HFFc6 (cell line): ENCODE measurements at places on chromosomes 4 and X. TPM values are rescaled to one million over a fixed set of nuclear protein-coding genes. Genes with fewer than 3 reads are reported as not detected.

NXF2 gene
- not detected in 3 replicates for total RNA-seq

CXCL5 gene
- 0.13 TPM in 1 of 2 replicates, not detected in the other for total RNA-seq

TRPC3 gene
- total RNA-seq: not detected in 3 replicates

POLN gene
- 1.3 to 3.2 TPM (median 1.9 TPM) in 3 replicates for total RNA-seq

HERC6 gene
- total RNA-seq: 0.44 to 0.72 TPM (median 0.53 TPM) in 3 replicates

FGFR3 gene
- total RNA-seq: 0.48 to 0.76 TPM (median 0.56 TPM) in 3 replicates

SMIM10L2A gene
- total RNA-seq: not detected in 3 replicates

DNA sequence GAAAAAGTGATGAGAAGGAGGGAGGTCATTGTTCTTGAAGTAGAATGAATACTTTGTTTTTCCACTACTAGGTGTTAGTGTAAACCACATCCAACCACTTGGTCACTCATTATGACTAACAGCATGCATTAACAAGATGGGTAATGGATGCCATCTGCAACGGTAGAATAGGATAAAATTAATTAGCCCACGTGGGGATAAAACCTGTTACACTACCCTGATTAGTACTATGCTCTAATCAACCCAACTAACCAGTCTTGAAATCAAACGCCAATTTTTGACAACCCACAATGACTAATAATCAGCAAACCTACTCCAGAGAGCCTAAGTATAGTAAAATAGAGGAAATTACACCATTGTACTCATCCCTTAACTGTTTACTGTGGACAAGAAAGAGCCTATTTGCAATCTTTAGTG, 93.4 kb upstream of the MCF2 start:
- H3K4me3 ChIP-seq: no peak overlapping the region
- no peaks in the 10 kb centered on the region for H3K4me1 ChIP-seq
- H3K36me3 ChIP-seq: peaks cover 6% of the 10 kb centered on the region; the same call in 1 of the 2 replicates
- DNase-seq: no peak
- no peaks in the 10 kb centered on the region for H3K27me3 ChIP-seq

GRCh38 chr4:67616478-67616877, 58.0 kb downstream of the STAP1 start:
- no peaks in the 10 kb centered on the region for H3K27me3 ChIP-seq
- H3K4me1 ChIP-seq: no peaks in the 10 kb centered on the region
- DNase-seq: no peak
- no peak overlapping the region for H3K27ac ChIP-seq
- H3K4me3 ChIP-seq: no peak overlapping the region
- H3K36me3 ChIP-seq: peaks cover 51% of the 10 kb centered on the region

GRCh38 chr4:67604749-67605148, 46.2 kb downstream of the STAP1 start:
- H3K4me1 ChIP-seq: no peaks in the 10 kb centered on the region
- DNase-seq: no peak
- no peak overlapping the region for H3K4me3 ChIP-seq
- H3K27ac ChIP-seq: no peak overlapping the region
- H3K36me3 ChIP-seq: peaks cover 5% of the 10 kb centered on the region; the same call in 1 of the 2 replicates

GRCh38 chrX:3962511-3963311, 249.3 kb upstream of the PRKX start:
- no peak for DNase-seq
- H3K27me3 ChIP-seq: no peaks in the 10 kb centered on the region; the same call in none of the 2 replicates
- peak overlapping the region; percentile 62; the same call in 1 of the 2 replicates for H3K4me3 ChIP-seq
- H3K27ac ChIP-seq: no peak overlapping the region
- H3K4me1 ChIP-seq: peaks cover 7% of the 10 kb centered on the region

DNA sequence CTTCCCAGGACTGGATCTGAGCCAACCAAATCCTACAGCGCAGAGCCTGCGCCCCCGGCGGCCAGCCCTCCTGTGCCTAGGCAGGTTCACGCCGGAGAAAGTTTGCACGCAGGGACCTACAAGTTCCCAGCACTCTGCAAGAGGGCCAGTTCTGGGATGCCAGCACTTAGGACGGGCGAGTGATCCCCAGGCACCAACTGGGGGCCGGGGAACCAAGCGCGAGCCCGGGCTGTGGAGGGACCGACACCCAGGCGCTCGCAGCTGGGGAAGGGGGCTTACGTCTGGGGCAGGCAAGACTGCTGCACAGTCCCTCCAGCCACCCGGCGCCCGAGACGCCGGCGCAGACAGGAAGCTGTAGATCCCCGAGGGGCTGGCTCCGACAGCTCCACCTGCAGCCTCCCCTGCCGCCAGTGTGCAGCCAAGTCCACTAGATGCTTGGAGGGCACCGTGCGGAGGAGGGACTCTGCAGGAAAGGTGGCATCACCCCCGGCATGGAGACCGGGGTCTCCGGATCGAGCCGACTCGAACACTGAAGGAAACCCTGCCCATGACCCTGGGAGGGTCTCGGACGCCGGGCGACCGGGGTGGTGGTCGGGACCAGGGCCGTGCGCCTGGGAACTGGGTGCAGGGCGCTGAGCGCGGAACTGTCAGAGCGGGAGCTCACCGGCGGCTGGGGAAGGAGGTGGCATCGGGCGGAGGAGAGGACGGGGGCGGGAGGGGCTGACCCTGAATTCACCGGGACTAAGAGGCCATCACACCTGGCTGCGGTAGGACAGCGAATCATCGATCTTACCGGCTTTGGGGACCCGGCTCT, 566 bp downstream of the CORIN start:
- peak overlapping the region; percentile 91 for H3K4me3 ChIP-seq
- DNase-seq: no peak
- H3K36me3 ChIP-seq: peaks cover 5% of the 10 kb centered on the region; the same call in 1 of the 2 replicates
- peaks cover 40% of the 10 kb centered on the region for H3K4me1 ChIP-seq
- H3K27ac ChIP-seq: no peak overlapping the region
- peaks cover 4% of the 10 kb centered on the region for H3K27me3 ChIP-seq

- H3K27me3 ChIP-seq: no peaks in the 10 kb centered on the region
- no peaks in the 10 kb centered on the region for H3K4me1 ChIP-seq
- H3K27ac ChIP-seq: no peak overlapping the region
- no peak overlapping the region for H3K4me3 ChIP-seq
Measured at GRCh38 chrX:127038065-127038464, 218.5 kb downstream of the PRR32 start.

- H3K27ac ChIP-seq: no peak overlapping the region
- H3K27me3 ChIP-seq: no peaks in the 10 kb centered on the region
- H3K4me1 ChIP-seq: no peaks in the 10 kb centered on the region
- H3K4me3 ChIP-seq: no peak overlapping the region
Measured at GRCh38 chr4:117577686-117578311, 456.5 kb upstream of the NDST3 start.

DNA sequence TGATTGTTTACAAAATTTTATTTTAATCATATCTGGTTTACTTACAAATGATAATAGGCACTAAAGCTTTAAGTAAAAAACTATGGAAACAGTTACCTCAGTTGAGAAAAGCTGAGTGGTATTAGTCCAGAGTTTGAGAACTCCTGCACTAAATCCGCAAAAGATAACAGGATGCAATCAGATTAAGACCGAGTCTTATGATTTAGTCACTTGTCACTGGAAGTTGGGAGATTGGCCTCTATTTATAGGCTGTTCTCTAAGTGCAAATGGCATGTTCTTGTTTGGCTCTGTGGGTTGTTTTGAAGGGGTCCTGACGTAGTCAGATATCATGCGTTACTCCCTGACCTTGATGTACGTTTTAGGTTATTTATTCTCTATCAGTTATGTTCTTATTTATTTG, 6.3 kb downstream of the GPAT3 start:
- no peak for DNase-seq
- H3K36me3 ChIP-seq: no peaks in the 10 kb centered on the region
- no peak overlapping the region for H3K4me3 ChIP-seq
- H3K27me3 ChIP-seq: peaks cover 2% of the 10 kb centered on the region; the same call in 1 of the 2 replicates

DNA sequence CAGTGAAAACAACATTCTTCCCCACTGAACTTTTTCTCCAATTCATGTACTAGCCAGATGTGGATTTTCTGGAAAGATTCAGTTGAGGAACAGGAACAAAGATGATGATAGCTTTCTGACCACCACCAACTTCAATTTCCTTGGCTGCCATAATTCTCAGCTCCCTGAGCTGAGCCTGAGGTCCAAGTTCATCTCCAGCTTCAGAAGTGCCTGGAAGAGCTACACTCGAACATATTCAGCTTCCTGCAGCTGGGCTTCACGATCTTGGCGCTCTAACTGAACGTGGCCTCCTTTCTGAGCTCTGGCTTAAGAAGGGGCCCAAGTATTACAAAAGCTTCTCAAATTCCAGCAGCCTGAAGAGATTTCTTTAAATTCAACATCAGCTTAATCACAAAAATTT, 83.9 kb downstream of the QDPR start:
- no peak overlapping the region for H3K27ac ChIP-seq
- no peaks in the 10 kb centered on the region for H3K36me3 ChIP-seq
- H3K27me3 ChIP-seq: peaks cover 13% of the 10 kb centered on the region
- DNase-seq: no peak

DNA sequence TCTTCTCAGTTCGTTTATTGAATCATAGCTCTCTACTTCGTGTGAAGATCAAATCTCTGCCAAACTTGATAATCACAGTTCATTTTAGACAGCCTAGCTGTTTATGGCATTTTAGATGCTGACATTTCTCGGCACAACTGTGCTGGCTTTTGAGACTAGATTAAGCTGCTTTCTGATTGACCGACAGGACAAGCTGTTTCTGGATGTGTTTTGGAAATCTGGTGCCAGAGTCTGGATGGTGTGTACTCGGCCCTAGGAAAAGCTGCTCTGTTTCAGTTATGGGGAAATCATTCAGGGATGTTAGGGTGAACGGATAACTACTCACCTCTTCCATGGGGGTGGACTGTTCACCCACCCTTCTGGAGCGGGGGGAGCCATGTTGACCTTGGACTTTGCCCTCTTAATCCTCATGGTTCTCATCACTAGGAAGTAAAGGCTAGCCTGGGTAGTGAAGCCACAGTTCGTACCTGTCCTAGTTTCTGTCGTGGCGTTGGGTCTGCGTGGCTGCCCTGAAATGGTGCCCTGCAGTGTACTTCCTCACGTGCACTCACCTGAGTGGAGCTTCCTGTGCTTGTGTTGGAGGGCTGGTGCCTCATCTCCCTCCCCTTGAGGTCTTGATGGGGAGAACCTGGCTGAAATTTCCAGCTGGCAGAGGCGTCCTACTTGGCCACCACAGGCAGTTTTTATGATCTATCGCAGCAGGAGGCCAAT, 13.7 kb upstream of the WDR1 start:
- H3K27me3 ChIP-seq: peaks cover 61% of the 10 kb centered on the region
- no peak overlapping the region for H3K27ac ChIP-seq
- peaks cover 12% of the 10 kb centered on the region; the same call in 1 of the 2 replicates for H3K4me1 ChIP-seq
- DNase-seq: no peak
- no peak overlapping the region for H3K4me3 ChIP-seq

- no peak for DNase-seq
- no peaks in the 10 kb centered on the region for H3K4me1 ChIP-seq
- H3K27ac ChIP-seq: no peak within 1 kb of the TSS
- no peaks in the 10 kb centered on the region; the same call in 1 of the 2 replicates for H3K27me3 ChIP-seq
- no peaks in the 10 kb centered on the region for H3K36me3 ChIP-seq
- H3K4me3 ChIP-seq: no peak within 1 kb of the TSS
Measured at GRCh38 chr4:89894649-89895550, at the start of gene MMRN1. Gene MMRN1, plus strand, starts transcription at chr4:89894854. Its CDS starts 118 bp downstream, at chr4:89894972.

GRCh38 chr4:101019941-101020401, 327.4 kb downstream of the PPP3CA start:
- DNase-seq: peak; percentile 14
- H3K4me1 ChIP-seq: peaks cover 42% of the 10 kb centered on the region
- H3K27me3 ChIP-seq: no peaks in the 10 kb centered on the region
- H3K36me3 ChIP-seq: peaks cover 11% of the 10 kb centered on the region

DNA sequence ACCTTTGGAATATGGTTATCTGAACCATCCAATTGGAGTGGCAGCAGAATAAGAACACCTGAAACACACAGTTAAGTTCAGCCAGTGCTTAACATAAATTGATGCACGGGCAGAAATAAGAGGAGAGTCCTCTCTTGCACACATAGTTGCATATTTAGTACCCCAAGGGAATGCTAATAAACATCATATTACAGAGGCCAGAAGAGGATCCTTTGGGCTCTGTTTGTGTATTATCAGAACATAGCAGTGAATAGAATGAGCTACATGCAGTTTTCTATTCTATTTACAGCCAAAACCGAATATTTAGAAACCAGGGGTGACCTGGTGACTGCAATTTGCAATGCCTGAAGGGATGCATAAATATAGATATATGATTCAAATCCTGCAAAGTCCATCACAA, 300.8 kb upstream of the GALNT7 start:
- H3K4me3 ChIP-seq: no peak overlapping the region
- H3K27me3 ChIP-seq: no peaks in the 10 kb centered on the region
- no peak for DNase-seq
- H3K36me3 ChIP-seq: peaks cover 2% of the 10 kb centered on the region; the same call in 1 of the 2 replicates
- H3K27ac ChIP-seq: no peak overlapping the region

DNA sequence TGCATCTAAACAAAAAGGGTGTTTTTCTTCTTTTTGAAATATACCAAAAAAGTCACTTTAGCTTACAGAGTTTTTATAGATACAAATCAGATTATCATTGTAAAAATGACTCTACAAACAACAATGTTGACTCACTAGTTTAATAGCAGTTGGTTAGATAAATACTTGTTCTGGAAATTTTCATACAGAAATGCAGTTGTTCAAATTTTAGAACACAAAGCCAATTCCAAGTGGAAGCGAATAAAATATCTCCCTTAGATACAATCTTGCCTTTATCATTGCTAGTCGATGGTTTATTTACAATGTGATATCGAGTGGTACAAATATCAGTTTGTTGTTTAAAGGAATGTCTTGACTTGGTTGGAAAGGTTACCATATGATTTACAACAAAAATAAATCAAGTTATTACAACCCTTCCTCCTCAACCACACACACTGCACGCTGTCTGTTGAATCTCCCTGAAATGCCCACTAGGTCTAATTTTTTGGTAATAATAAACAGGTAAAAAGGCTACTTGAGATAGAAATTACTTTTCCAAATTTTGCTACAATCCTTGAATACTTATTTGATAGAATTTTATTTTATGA, 114.8 kb downstream of the CDS1 start:
- DNase-seq: peak; percentile 12
- H3K4me1 ChIP-seq: peaks cover 44% of the 10 kb centered on the region

DNA sequence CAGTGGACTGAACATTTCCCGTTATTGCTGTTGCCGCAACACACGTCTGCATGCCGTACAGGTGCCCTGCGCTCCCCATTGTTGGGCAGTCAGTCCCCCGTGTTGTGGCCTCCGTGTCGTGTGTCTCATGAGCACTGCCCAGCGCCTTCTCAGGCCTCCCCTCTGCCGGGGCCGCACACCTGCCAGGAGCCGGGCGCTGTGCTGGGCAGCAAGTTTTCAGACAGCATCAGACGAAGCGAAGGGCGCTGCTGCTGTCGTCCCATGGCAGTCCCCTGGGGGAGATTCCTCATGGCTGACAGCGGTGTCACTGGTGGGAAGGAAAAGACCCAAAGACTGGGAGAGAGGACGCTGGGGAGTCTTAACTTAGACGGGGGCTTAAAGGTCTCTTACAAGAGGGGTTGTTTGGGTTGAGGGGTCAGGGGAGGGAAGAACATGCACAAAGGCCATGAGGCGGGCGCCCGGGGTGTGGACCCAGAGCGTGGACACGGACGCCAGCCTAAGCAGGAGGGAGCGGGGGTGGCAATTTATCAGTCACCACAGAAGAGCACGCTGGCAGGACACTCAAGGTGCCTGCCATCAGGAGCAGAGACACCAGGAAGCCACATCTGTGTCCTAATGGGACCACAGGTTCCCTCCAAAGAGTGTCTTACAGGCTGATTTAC, 47.3 kb downstream of the RGS12 start:
- no peak overlapping the region for H3K4me3 ChIP-seq
- H3K4me1 ChIP-seq: peaks cover 28% of the 10 kb centered on the region
- H3K27ac ChIP-seq: peak overlapping the region; percentile 21; the same call in 1 of the 2 replicates
- DNase-seq: no peak
- peaks cover 10% of the 10 kb centered on the region for H3K36me3 ChIP-seq

GRCh38 chr4:80184825-80185756, 12.2 kb upstream of the PRDM8 start:
- no peak for DNase-seq
- H3K4me3 ChIP-seq: peak overlapping the region; percentile 99
- peaks cover 21% of the 10 kb centered on the region for H3K36me3 ChIP-seq
- peak overlapping the region; percentile 95 for H3K27ac ChIP-seq
